Endothelial cell of umbilical vein (primary cell): ENCODE measurements at places on chromosomes 3 and 15. TPM values are rescaled to one million over a fixed set of nuclear protein-coding genes. Genes with fewer than 3 reads are reported as not detected.

DNA sequence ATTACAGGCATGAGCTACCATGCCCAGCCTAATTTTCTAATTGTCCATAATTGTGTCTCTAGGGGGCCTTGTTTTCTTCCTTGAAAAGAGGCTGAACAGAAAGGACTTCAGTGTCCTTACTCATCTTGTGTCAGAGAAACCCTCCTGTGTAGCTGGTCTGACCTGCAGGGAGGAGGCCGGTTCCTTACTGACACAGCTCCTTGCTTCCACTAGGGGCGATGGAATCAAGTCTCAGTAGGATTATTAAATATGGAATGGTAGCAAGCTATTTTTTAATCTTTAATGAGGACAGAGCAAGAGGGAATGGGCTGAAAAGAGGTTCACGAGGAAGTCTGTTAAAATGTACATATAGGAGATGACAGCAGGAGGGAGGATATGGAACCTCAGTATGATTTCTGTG lies 8.6 kb downstream of the LPCAT4 start:
- DNase-seq: no peak

DNA sequence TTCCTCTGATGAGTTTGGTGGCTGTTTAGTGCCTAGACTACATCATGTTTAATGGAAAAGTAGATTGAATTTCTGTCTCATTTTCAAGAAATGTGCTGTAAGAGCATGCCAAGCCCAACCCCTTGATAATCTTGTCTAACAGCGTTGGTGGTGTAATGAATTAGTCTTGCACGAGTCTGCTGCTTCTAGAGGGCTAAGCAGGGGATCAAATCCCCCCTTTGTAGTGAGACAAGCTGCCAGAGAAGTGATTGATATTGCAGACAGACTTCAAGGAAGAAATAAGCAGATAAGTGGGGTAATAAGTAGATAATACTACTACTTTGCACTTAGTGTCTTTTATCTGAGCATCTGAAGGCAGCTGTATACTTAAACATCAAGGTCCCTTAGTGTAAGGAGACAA lies 141.4 kb downstream of the TP63 start:
- no peak for DNase-seq

- DNase-seq: no peak
These were observed 62.3 kb downstream of the PPARG start for GRCh38 chr3:12351145-12351544.

DNA sequence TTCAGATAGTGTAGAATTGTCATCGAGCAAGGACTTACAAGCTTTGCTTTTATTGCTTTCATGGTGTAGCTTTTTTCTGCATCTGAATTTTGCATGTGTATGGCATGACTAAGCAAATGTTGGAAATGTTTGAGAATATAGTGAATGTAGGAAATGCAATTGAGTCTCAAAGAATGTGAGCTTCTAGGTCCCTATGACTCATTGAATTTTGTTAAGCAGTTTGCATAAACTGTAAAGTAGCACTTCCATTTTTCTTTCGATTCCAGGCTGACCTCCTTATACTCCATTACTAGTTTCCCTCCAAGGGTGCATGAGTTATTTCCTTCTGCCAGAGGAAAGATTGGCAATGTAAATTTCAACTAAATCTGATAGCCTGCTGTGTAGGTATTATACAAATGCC lies 619.2 kb downstream of the DIPK2A start:
- DNase-seq: peak; percentile 90

GRCh38 chr15:97989299-97989698 lies 28.8 kb downstream of the ARRDC4 start:
- no peak for DNase-seq

DNA sequence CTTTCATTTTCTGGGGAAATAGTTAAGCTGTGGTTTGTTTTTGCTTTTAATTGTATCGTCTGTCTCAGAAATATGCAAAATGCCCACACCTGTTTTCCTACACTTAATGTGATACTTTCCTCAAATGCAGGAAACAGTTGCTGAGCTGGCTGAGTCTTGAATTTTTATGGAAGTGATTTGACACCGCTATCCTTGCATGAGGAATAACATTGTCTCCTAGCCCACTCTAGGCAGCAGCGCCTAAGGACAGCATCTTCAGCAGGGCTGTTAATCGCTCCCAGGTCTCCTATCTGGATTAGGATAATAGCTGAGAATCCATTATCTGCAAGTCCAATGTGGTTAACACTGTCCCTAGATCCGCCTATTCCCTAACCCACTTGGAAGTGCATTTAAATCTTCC lies 132.6 kb upstream of the NR2E3 start:
- no peak for DNase-seq

DNA sequence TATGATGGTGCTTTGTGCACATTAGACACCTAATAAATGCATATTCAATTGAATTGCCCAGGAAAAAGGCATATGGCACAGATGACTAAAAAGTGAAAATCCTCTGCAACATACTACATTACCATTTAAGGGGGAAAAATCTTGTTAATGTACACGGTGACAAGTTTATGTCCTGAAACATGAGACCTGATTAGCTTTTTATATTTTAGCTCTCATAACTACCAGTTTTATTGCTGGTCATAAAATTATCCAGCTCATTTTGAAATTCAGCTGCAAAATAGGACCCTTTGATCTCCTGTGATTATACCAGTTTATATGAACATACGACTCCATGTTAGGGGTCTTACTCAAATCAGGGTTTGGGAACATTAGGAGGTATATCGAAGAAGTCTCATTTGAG lies 684.6 kb upstream of the CCDC54 start:
- no peak for DNase-seq

DNA sequence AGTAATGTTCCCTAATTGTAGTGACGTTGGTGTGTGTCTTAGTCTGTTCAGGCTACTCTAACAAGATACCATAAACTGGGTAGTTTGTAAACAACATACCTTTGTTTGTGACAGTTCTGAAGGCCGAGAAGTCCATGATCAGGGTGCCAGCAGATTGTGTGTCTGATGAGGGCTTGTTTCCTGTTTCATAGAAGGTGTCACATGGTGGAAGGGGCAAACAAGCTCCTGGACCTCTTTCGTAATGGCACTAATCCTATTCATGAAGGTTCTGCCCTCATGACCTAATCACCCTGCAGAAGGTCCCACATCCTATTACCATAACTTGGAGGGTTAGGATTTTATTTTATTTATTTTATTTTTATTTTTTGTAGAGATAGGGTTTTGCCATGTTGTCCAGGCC lies 11.1 kb downstream of the ATXN7 start:
- no peak for DNase-seq

DNA sequence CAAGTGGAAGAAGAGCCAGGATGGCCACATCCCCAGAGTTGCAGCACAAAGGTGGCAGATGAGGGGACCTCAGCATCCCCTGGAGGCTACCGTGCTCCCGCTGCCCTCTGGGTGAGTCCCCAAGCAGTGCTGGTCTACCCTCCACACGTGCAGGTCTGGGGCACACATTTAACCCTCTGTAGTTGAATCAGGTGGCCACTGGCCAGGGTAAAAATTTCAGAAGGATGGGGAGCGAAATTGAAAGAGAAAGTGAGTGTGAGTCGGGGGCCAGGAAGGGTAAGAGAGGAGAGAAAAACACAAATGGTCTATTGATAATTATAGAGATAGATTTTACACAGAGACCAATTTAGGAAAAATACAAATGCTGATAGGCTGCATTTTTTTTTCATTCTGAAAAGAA lies 139.5 kb upstream of the EIF1B start:
- no peak for DNase-seq

DNA sequence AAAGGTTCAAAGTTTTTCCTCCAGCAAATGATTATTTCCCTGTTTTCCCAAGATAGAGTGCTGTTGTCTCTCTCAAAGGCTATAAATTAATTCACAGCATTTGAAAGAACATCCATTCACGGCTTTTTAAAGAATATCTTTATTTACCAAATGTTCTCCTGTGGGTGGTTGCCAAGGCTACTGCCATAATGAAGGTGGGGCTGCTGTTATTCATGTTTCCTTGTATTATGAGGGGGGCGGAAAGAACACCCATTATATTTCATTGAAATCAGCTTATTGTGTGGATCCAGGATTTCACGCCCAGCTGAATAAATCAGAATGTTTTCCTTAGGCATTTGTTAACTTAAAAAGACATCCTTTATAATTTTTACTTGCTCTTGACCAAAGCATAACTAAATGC lies 10.1 kb downstream of the SRP14 start:
- peak; percentile 90 for DNase-seq

DNA sequence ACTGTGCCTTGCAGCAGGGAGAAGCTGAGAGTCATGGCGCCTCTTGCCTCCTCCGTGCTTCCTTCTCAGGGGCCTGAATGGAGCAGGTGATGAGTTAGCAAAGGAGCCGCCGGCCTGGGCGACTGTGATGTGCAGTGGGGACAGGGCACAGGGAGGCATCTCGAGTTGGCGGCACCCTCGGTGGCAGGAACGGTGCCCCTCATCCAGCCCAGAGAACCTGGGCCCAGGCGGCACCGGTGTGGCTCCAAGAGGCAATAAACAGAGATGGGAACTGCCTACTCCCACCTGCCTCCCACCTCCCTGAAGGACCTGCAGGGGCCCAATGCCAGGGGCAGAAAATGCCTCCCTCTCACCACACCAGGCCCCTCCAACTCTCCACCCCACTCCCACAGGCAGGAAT lies 6.2 kb downstream of the SLC41A3 start:
- no peak for DNase-seq

GRCh38 chr3:66302288-66302687 lies 81.5 kb downstream of the SLC25A26 start:
- DNase-seq: no peak

TMEM89 gene
- total RNA-seq: not detected in 2 replicates

PLA2G4E gene
- not detected in 2 replicates for total RNA-seq

CRABP1 gene
- total RNA-seq: not detected in 2 replicates
